MV-4-11 (cell line): ENCODE measurements at places on chromosomes 11 and 22.

GRCh38 chr11:115241899-115242298 lies 262.3 kb downstream of the CADM1 start:
- DNase-seq, result no peak

- no peak for DNase-seq
Observed at GRCh38 chr11:26027887-26028286, 304.0 kb upstream of the ANO3 start.

DNA sequence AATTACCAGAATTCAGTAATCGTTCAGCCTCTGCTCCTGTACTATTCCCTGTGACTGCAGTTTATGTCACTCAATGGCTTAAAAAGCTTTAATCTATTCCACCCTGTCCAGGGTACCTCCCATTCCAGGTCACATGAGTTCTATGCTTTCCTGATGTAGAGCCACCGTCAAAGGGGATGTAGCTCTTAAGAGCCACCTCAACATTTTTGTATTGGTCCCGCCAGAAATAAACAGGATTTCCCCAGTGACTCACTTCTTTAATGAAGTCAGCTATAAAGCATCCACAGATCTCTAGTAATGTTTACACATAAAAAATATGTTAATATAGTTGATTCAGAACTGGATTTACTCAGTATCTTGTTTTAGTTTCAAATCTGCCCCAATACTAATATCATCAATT lies 1.3 kb upstream of the OR8D1 start:
- no peak for DNase-seq

DNA sequence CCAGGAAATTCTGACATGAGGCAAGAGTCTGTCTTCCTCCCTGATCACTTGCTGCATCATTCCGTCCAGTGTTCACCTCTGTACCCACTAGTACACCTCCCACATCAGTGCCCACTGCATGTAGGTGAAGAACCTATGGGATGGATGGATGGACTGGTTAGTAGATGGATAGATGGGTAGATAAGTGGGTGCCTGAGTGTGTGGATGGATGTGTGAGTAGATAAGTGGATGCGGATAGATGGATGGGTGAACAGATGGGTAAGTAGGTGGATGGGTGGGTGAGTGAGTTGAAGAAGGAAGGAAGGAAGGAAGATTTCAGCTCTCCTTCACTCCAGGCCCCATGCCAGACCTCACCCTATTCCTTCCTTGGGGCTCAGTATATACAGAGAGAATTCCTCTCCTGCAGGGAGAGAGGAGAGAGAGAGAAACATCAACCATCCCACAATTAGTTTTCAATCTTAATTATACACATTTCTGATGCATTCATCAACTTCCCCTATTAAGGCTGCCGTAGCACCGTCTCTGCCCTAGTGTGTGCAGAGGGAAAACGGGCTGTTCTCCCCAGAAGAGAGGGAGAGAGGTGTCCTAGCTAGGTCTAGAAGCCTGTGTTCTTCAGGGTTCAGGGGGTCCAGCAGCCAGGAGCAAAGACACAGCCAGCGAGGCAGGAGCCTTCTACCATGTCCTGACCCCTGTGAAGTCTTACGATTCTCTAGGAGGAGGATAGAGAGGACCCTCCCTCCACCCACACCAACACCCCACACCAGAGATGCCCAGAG lies 125.3 kb downstream of the BUD13 start:
- no peak for DNase-seq

- DNase-seq, result no peak
Observed at GRCh38 chr11:120527111-120527761, 15.7 kb downstream of the GRIK4 start.

GRCh38 chr11:57406337-57406904 lies 16.0 kb upstream of the PRG2 start:
- peak; percentile 88 for DNase-seq

- no peak for DNase-seq
Observed at GRCh38 chr11:96342014-96342960, 708 bp downstream of the MAML2 start.

DNA sequence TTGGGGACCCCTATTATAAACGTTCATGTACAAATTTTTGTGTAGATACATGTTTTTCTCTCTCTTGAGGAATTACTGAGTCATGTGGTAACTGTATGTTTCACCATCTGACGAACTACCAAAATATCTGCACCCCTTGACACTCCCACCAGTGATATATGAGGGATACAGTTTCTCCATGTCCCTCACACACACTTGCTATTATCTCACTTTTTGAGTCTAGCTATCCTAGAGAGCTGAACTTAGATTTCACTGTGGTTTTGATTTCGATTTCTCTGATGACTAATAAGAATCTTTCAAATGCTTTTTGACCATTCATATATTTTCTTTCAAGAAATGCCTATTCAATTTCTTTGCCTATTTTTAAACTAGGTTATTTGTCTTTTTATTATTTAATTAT lies 200.2 kb downstream of the PGR start:
- DNase-seq, result peak; percentile 56

DNA sequence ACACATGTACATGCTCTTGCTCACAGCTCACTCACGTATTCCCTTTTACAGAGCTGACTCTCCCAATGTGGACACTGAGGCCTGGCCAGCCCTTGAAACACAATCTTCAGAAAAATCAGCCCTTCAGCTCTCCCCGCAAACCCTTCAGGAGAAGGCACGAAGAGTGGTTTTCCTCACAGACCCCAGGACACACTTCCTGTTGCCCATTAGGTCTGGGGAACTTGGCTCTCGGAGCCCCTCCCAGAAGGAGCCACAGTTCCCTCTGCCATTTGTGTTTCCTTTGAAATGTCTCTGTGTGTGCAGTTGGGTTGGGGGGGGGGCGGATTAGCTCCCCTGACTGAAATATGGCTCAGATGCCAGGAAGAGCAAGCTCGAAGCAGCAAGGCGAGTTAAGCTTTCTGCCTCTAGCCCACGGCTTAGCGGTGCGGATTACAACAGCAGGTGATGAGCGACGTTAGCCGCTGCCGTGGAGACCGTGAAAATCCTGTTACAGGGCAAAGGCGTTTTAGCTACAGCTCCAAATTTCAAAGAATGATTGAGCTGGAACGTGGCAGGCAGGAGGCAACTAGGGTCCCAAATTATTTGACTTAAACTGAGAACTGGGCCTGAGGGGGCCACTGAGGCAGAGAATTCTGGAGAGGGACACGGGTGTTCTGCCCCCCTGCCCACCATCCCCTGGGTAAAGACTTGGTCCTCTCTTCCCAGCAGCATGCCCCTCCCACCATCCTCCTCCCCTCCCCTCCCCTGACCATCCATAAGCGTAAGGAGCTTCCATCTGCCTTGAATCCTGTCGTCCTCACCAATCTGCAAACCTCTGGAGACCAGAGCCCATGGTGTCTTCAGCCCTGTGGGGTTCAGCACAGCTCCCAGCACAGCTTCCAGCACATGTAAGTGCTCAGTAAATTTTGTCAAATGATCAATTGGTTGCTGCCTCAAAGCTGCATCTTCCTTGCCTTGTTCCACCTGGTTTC lies 598.6 kb downstream of the BUD13 start:
- DNase-seq, result no peak

- peak; percentile 37 for DNase-seq
Observed at GRCh38 chr22:17245341-17245740, 26.1 kb upstream of the ADA2 start.

- DNase-seq, result peak; percentile 22
Observed at GRCh38 chr11:69915501-69916250, 96.5 kb upstream of the FGF3 start.

GRCh38 chr11:128146926-128147605 lies 440.3 kb downstream of the ETS1 start:
- no peak for DNase-seq

GRCh38 chr22:20781272-20781990 lies 7.5 kb downstream of the SERPIND1 start:
- peak; percentile 51 for DNase-seq

DNA sequence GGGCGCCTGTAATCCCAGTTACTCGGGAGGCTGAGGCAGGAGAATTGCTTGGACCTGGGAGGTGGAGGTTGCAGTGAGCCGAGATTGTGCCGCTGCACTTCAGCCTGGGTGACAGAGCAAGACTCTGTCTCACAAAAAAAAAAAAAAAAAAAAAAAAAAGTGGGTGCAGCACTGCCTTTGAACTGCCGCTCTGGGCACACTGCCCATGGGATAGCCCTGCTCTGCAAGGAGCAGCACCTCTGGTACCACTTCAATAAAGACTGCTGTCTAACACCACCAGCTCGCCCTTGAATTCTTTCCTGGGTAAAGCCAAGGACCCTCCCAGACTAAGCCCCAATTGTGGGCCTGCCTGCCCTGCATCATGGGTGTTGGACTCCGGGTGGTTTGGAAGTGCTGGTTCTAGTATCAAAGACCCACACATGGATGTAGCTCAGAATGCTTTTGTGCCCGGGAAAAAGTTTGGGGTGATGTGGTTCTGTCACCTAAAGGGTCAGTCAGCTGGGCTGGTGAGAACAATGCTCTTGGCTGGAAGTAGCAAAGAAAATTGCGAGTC lies 444.3 kb downstream of the TBC1D22A start:
- no peak for DNase-seq

- no peak for DNase-seq
Observed at GRCh38 chr22:49785841-49786471, 41.7 kb downstream of the BRD1 start.

DNA sequence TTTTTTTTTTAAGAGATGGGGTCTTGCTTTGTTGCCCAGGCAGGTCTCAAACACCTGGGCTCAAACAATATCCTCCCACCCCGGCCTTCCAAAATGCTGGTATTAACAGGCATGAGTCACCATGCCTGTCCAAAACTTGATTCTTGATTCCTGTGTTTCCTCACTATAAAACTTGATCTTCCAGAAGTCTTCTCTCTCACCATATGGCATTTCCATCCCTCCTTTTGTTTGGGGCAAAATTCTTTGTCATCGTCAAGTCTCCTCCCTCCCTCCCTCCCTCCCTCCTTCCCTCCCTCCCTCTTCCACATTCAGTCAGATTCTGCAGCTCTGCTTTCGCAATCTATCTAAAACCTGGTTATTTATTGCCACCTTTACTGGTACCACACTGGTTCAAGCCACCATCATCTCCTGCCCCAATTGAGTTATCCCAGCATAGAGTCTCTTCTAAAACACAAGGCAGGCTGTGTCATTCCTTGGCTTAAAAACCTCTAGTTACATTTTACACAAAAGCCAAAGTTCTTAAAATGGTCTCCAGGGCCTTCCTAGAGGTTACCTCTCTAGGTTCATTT lies 65.0 kb upstream of the HORMAD2 start:
- no peak for DNase-seq

DNA sequence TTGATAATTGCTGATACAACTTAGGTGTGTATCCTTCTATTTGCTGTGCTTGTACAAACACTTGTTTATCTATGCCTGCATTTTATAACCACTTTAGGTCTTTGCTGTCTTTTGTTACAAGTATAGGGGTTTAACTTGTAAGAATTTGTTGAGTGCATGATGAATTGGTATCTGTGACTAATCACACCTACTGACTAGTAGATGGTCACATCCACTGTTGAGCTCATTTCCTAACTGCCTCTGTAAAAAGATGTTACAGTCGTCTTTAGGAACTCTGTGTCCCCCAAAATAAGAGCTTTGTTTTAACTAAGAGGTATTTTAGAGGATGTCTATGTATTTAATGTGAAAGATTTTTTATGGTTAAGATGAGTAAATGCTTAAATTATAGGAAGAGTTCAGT lies 60.5 kb downstream of the HIPK3 start:
- no peak for DNase-seq

DNA sequence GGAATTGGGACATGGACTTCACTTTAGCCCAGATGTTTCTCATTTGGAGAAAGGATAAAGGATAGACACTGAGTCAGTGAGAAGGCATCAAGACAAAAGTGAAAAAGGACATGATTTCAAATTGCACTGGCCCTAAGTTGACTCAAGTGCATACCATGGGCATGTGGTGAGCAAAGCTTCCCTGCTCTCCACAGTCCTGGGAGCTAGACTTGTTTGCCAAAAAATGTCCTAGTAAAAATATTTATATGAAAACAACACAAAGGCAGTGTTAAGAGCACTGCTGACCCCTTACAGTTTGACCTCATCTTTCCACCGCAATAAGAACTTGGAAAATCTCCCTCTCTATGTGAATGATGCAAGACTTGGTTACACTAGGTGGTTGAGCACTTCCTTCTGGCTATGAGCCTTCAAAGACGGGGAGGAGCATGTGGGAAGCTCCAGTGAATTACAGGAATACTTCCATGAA lies 46.5 kb upstream of the FIBIN start:
- DNase-seq, result no peak

GRCh38 chr22:41094041-41094593 lies 1.7 kb downstream of the EP300 start:
- DNase-seq, result peak; percentile 43
